AG10803 (cell line): ENCODE measurements at places on chromosomes 6 and 20.

DNA sequence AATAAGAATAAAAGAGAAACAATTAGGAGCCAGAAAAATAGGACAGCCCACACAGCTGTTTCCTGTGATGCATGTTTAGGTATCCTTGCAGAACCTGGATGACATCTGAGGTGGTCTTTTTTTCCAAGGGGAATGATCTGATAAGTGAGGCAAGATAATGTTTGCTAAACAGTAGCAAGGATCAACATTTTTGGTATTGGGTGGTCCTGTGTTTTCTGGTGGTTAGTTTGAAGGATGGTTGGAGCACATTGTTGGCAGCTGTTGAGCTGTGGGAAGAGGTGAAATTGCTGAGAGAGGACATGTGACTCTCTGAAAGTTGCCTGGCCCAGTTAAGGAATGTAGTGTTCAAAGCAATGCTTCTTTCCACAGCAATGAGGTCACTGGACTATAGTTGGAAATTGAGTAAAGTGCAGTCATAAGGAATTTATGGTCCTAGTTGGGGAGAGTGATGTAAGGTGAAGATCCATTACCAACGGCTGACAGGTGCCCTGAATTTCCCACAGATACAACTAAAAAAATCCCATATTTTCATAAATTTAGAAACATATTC, 270.2 kb upstream of the IMPG1 start:
- no peak for DNase-seq

GRCh38 chr20:50655311-50655880, 35.9 kb downstream of the RIPOR3 start:
- peak; percentile 98 for DNase-seq

GRCh38 chr6:5507131-5507681, 245.9 kb downstream of the FARS2 start:
- DNase-seq, result no peak

- no peak for DNase-seq
Measured at GRCh38 chr6:162404951-162405350, 322.6 kb downstream of the PRKN start.

DNA sequence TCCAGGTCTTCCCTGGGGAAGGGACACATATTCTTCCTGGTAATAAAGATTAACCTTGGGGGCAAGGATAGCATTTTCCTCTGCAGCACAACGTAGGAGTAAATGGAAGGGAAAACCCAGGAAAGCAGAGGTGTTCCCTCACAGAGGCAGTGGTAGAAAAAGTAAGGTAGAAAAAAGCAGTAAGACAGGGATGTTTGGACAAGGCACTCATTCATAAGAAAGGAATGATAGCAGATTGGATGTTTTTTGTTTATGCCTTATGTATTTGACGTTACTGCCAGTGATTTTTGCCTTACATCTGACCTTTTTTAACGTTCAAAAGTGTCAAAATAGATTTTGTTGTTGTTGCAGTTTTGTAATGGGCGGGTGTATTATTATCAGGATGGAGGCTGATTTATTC, 395.0 kb downstream of the CDKAL1 start:
- no peak for DNase-seq

DNA sequence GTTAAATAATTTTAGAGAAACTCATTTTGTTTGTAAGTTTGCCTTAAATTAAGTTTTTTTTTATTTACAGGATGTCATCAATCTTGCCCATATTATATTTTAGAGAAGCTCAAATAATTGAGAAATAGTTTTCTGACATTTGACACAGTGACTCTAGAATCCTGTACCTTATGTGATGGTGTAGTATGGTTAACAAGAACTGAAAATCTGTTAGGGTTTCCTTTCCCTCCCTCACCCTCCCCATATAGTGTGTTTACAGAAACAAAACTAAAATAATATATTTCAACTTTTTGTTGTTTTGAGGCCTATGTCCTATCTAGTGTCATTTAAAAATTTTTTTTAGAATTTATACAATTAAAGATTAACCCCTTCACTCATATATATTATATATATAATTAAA, 91.8 kb downstream of the SESN1 start:
- no peak for DNase-seq

DNA sequence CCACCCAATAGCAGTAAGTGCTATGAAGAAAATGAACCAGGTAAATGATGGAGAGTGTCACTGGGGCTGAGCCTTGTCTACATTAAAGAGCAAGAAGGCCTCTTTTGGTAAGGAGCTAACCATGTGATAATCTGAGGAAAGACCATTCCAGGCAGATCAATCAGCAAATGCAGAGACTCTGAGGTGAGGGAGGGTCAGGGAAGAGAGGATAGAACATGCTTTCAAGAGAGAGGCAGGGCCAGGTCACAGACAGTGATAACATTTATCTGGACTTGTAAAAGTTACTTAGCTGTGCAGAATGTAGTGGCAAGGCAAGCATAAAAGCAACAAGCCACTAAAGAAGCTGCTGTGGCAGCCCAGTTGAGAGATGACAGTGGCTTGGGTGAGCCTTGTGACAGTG, 197.3 kb downstream of the TASP1 start:
- no peak for DNase-seq
